Bronchus fibroblast of lung (primary cell): ENCODE measurements at places on chromosomes 1 and 21. TPM values are rescaled to one million over a fixed set of nuclear protein-coding genes. Genes with fewer than 3 reads are reported as not detected.

PTGFR gene
- total RNA-seq, result 7.0 and 9.6 TPM in 2 replicates

GPR52 gene
- not detected in 2 replicates for total RNA-seq

SLAMF8 gene
- not detected in 2 replicates for total RNA-seq

RPE65 gene
- total RNA-seq, result not detected in 2 replicates

ADAMTS4 gene
- total RNA-seq, result 3.6 and 3.7 TPM in 2 replicates

HSPG2 gene
- 34.0 and 41.5 TPM in 2 replicates for total RNA-seq

CHI3L2 gene
- total RNA-seq, result 1.5 TPM in 1 of 2 replicates, not detected in the other

LCE3D gene
- total RNA-seq, result not detected in 2 replicates

SLX9 gene
- total RNA-seq, result 16.2 and 21.5 TPM in 2 replicates

SRM gene
- 91.6 and 110 TPM in 2 replicates for total RNA-seq

DENND2D gene
- total RNA-seq, result 0.84 and 2.1 TPM in 2 replicates

KLHDC7A gene
- not detected in 2 replicates for total RNA-seq

ARHGAP30 gene
- total RNA-seq, result not detected in 2 replicates

PTBP2 gene
- total RNA-seq, result 11.1 and 15.1 TPM in 2 replicates

ADGRL4 gene
- total RNA-seq, result 7.0 and 10.4 TPM in 2 replicates

ERICH3 gene
- total RNA-seq, result not detected in 2 replicates

FAM229A gene
- 1.0 and 1.9 TPM in 2 replicates for total RNA-seq

WNT3A gene
- total RNA-seq, result not detected in 2 replicates

HDGF gene
- 193 and 222 TPM in 2 replicates for total RNA-seq

TSNAX gene
- 15.2 and 21.5 TPM in 2 replicates for total RNA-seq

FCGR3B gene
- total RNA-seq, result not detected in 2 replicates
